Activated CD8-positive, alpha-beta memory T cell treated with anti-CD3 and anti-CD28 coated beads for 1 hour (primary cell): ENCODE measurements at places on chromosomes 5 and 9.

- DNase-seq: no peak
Observed at GRCh38 chr5:173542159-173542558, 74.3 kb downstream of the BOD1 start.

DNA sequence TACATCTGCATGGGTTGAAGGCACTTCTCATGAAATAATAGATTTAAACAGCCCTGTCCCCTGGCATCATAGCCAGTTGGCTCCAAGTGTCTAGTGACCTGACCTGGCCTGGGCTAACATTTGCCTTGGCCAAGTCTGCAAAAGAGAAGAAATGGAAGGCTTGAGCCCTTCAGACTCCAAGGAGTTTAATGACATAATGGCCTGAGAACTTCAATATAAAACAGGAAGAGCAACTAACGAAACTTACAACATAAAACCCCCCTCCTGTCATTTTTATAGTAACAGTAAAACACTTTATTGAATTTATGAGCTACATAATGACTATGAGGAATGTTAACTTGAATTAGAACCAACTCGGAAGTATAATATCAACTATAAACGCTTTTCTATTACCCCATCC lies 218.8 kb upstream of the TBCA start:
- DNase-seq: no peak

GRCh38 chr9:130663258-130663976 lies 977 bp upstream of the PRDM12 start:
- DNase-seq: no peak

GRCh38 chr5:154318691-154319090 lies 127.1 kb upstream of the SAP30L start:
- DNase-seq: no peak

GRCh38 chr9:137117269-137117731 lies 2.8 kb upstream of the DPP7 start:
- DNase-seq: no peak

DNA sequence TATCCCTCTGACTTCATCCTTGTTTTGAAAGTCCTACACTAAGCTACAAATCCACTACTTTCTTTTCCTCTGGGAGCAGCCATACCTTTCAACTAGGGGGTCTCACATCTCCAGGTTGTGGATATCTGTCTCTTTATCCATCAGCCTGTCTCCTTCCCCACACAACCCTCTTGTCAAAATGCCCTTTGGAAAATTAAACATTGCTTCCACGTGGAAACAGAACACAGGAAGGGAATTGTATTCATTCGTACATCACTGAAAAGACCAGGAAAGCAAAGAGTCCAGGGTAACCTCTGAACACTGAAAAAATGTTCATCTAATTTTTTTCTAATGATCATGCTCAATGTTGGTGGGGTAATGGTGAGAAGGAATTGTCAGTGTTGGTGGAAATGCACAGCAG lies 203.6 kb downstream of the NR3C1 start:
- no peak for DNase-seq

- DNase-seq: no peak
Observed at GRCh38 chr5:65808251-65808741, 86.3 kb downstream of the NLN start.
